IPS DF 19.7 (cell line): ENCODE measurements at places on chromosomes 7 and 10.

DNA sequence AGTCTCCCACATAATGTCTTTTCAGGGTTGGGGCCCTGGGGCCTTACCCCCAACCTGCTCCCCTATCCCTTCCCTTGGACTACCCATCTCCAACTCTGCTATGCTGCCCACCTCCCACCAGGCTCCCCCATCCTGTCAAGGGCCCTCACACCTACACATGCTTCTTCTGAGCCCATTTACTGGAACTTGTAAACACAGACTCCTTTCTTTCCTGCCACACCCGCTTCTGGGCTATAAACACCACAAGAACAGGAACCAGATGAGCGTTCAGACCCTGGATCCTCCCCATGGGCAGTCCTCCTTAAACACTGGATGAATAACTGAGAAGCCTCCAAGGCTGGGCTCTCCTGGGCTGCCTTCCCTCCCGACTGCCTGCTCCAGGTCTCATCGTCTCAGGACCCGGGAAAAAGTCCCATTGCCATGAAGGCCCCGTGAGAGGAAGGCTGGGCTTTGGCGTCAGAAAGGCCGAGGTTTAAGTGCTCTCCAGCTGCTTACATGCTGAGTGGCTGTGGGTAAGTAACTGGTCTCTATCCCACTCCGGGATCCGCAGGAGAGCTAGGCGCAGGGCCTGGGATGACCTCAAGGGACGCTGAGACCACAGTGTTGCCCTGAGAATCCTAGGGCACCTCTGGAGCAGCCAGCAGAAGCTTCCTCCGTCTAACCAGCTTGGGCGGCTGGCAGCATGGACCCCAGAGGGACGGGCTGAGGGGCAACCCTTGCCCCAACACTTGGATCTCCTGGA, 15.6 kb upstream of the CRHR2 start:
- DNase-seq, result no peak

DNA sequence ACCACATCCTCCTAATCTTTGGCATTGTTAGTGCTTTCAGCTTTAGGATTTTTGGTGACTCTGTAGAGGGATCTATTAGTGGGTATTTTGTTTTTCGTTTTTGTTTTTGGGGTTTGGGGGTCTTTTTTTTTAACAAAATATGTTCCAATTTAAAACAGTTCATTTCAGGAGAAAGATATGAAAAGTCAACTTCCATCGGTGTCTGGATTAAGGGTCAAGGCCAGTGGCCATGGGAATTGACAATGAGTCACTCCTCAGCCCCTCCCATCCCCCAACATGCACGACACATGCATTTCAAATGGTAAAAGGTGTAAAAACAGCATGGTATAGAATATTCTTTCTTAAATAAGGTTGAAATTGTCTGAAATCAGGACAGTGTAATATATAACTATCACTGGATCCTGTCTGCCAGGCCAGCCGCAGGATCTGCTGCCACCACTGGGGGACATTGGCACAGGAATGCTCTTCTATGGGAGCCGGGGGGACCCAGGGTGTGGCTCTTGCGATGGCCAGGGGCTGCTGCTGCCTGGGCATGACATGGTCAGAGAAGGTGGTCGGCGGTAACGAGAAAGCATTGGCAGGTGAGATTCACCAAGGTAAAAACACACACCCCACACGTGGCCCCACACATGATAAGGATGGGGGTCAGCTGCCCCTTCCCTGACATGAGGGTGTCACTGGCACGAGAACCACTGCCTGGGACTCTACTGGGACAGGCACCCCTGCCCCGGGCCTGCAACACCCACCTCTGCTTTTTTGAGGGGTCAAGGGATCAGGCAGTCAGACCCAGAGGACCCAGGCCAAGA, 126.2 kb upstream of the KCTD7 start:
- DNase-seq, result no peak

DNA sequence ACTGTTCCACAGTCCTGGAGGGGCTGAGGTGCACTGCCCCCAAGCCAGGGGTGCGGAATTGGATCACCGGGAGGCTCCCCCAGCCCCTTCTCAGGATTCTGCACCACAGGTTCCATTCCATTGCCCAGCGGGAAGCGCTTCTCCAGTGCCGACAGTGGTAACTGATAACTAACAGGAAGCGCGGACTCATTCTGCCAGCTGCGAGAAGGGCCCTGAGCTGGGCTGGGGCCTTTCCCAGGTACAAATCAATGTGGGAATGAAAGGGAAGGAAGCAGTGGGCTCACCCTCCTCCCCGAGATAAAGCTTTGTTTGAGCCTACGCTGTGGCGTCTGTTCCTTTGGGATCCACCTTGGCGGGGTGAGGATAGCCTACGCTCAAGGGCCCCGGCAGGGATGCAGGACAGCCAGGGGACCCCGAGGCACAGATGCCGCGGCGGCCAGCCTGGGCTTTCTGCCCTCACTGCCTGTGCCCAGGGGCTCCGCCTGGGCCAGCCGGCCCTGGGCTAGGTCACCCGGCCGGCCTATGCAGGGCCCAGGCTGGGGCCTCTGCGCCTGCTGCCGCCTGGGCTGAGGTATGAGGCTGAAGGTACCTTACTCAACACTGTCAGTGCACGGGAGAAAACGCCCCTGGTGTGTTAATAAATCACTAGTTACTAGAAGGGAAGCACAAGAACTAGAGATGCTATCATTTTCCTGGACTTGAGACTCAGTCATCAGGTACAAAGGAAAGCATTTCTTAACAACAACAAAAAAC, 39.4 kb downstream of the EN2 start:
- DNase-seq, result no peak

GRCh38 chr10:72852508-72852907, 41.0 kb upstream of the OIT3 start:
- no peak for DNase-seq

- DNase-seq, result no peak
Measured at GRCh38 chr7:111960984-111961383, 245.2 kb downstream of the DOCK4 start.

GRCh38 chr10:95406651-95407280, 116.0 kb upstream of the PDLIM1 start:
- DNase-seq, result no peak

DNA sequence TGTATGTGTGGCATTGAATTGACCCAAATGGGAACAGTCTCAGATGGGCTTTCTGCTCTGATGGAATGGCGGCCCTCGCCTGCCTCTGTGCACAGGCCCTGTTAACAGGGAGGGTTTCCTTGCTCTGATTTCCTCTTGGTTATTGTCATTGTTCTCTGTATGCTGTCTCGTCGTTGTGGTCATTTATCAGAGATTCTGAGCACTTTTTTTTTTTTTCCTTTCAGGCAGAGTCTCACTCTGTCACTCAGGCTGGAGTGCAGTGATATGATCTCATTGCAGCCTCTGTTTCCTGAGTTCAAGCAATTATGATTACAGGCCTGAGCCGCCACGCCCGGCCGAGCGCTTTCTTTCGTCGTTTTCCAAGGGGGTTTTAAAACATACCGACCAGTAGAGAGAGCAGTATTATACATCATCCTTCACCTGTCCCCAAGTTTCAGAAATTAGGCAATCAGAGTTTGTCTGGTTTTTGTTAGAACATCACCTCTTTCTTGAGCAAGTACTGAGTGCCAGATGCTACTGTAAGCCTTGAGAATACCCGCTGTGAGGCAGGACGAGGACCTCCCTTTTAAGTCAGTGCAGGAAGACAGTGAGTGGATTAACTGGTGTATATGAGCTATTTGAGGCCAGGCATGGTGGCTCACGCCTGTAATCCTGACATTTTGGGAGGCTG, 6.5 kb downstream of the CHST12 start:
- no peak for DNase-seq

GRCh38 chr10:43411536-43411935, 2.5 kb upstream of the HNRNPF start:
- DNase-seq, result no peak

- DNase-seq, result no peak
Measured at GRCh38 chr7:9192969-9193368, 759.6 kb downstream of the NXPH1 start.

DNA sequence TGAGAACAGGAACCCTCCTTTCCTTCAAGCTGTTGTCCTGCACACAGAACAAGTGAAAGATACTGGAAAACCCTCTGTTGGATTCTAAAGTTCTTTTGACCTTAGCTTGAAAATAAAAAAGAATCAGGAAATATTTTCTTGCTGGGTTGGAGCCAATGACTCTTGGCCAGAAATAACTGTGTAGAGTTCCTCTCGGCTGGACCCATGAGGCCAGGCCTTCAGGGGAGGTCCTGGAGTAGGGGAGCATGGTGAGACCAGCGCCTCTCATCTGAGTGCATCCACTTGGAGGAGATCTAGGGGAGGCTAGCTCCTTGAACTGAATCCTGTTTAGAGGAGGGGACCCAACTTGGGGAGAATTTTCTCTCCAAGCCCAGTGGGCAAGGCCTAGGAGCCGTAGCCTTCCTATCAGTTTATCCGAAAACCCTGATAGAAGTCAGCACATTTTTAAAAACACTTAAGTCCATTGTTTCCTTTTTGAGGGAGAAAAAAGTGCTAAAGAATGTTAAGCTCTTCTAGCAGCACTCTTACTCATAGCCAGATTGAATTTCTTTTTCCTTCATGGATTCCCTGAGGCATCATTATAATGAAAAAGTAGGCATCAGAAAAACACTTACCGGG, 635.7 kb upstream of the ANKRD30A start:
- no peak for DNase-seq

GRCh38 chr7:18546576-18546975, 51.0 kb downstream of the HDAC9 start:
- no peak for DNase-seq

GRCh38 chr10:16756561-16757221, 60.5 kb downstream of the RSU1 start:
- DNase-seq, result no peak

- no peak for DNase-seq
Measured at GRCh38 chr10:69202332-69202731, 17.8 kb upstream of the HKDC1 start.

GRCh38 chr7:88116235-88116795, 103.5 kb downstream of the SRI start:
- DNase-seq, result no peak

- no peak for DNase-seq
Measured at GRCh38 chr7:69735582-69735981, 137.3 kb downstream of the AUTS2 start.

- DNase-seq, result no peak
Measured at GRCh38 chr10:97547271-97547600, 25.3 kb upstream of the ANKRD2 start.

DNA sequence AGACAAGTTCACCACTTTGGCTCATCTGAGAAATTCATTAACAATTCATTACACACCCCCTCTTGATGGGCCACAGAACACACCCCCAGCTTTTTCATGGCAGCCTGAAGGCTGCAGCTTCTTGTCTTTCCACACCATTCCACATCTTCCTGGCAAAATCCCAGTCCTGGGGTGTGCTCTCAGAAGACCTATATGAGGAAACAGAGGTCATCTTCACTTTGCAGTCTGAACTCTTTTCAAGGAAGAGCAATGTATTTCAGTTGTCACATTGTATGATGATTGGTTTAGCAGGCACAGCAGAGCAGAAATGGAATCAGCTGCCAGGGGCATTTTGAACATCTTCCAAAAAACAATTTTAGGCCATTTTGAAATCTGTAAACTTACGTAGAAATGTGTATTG, 7.8 kb upstream of the LRRC27 start:
- DNase-seq, result no peak

DNA sequence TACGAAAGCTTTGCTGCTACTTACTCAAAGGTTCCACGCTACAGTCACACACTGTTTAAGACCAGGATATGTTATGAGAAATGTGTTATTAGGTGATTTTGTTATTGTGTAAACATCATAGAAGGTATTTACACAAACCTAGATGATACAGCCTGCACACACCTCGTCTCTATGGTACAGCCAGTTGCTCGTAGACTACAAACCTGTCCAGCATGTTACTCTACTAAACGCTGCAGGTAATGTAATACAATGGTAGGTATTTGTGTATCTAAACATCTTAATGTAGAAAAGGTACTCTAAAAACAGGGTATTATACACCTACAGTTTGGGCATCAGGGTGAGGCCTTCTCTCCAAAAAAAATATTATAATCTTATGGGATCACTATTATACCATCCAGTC, 181.2 kb downstream of the MYOF start:
- no peak for DNase-seq

DNA sequence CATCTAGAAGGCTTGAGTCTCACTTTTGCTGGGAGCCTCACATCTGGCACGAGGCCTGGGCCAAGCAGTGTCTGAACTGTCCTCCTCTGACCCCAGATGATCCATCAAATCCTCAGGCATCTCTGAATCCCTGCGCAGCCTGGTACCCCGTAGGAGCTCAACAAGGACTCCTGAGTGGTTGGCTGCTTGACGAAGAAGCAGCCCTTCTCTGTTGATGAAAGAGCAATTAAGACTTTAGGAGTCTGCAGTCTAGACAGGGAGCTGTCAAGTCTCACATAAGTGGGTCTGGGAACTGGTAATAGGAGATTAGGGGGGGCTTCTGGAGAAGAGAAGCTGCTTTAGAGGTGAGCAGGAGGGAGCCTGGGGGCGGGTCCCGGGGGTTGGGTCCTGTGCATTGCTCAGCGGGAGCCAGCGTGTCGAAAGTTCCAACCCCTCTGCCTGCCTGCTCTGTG, 326.0 kb downstream of the RPS24 start:
- no peak for DNase-seq

- DNase-seq, result no peak
Measured at GRCh38 chr7:91656541-91657482, 223.7 kb downstream of the MTERF1 start.

GRCh38 chr10:71312811-71313789, 6.0 kb upstream of the SLC29A3 start:
- DNase-seq, result no peak

DNA sequence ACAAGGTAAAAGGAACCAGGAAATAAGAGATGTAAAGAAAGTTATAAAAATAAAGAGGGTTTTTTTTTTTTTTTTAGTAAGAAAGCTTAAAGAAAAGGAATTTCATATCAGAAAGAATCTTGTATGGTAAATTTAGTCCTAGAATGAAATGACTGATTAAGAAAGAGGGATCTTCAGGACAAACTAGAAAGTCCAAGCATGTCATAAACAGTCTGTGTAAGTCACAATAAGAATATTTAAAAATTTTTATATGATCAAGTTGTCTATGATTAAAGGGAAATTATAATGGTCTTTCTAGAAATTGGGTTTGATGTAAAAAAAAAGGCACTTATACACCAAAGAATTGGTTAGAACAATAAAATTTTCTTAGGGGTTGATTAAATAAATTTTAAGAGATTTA, 289.5 kb downstream of the XPNPEP1 start:
- DNase-seq, result no peak

GRCh38 chr7:98733036-98733435, 116.0 kb downstream of the NPTX2 start:
- peak; percentile 78 for DNase-seq
